ENCODE measurements at places on chromosomes 2 and 18.
A peak's percentile ranks its signal among the peaks of the same experiment; 100 is the strongest.

DNA sequence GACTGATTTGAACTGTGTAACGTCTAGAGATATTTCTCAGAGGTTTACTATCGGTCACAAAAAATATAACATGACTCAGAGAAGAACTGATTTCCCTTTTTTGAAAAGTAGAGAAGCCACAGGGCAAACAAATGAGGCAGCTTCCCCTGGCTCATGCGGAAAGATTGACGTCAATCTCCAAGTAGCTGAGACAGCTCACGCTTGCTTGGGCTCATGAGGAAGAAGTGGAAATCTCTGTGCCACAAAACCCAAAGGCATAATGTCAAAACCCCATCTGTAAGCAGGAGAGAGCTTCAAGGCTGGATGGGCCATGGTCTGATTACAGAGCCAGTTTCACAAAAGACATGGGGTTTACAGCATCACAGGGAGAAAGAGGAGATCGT is 188.1 kb downstream of the ARL4C start:
- DNase-seq, result peak; percentile 87

- no peak for DNase-seq
Observed at GRCh38 chr2:39881948-39882347, 102.9 kb upstream of the THUMPD2 start.

- DNase-seq, result peak; percentile 74
Observed at GRCh38 chr2:168194784-168195522, 52.4 kb downstream of the STK39 start.

- no peak for DNase-seq
Observed at GRCh38 chr2:167827352-167828097, 419.9 kb downstream of the STK39 start.

DNA sequence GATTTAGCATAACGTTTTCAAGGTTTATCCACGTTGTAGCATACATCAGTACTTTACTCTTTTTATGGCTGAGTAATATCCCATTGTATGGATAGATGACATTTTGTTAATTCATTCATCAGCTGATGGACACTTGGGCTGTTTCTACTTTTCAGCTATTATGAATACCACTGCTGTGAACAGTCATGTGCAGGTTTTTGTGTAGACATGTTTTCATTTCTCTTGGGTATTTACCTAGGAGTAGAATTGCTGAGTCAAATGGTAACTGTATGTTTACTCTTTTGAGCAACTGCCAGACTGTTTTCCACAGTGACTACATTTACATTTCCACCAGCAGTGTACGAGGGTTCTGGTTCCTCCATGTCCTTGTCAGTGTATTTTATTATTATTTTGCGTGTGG is 33.9 kb downstream of the COX7A2L start:
- DNase-seq, result no peak

DNA sequence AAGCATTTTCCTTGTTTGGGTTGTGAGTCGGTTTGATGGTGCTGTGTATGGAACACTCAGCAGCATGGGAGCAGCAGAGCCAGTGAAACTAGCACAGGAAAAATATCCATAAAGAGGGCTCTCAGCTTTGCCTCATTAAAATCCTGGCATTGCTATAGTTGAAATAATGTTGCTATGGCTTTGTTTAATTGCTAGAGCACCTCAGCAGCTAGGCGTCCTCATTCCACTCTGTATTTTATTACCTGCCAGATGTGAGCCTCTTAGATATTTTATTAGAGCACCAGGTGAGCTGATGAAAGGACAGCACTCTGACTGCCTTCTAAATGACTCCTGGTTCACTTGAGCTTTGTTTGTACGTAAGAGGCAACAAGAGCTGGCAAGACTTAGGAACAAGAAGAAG is 232.4 kb downstream of the MTX2 start:
- DNase-seq, result no peak

- no peak for DNase-seq
Observed at GRCh38 chr18:36660311-36660710, 168.5 kb downstream of the TPGS2 start.

DNA sequence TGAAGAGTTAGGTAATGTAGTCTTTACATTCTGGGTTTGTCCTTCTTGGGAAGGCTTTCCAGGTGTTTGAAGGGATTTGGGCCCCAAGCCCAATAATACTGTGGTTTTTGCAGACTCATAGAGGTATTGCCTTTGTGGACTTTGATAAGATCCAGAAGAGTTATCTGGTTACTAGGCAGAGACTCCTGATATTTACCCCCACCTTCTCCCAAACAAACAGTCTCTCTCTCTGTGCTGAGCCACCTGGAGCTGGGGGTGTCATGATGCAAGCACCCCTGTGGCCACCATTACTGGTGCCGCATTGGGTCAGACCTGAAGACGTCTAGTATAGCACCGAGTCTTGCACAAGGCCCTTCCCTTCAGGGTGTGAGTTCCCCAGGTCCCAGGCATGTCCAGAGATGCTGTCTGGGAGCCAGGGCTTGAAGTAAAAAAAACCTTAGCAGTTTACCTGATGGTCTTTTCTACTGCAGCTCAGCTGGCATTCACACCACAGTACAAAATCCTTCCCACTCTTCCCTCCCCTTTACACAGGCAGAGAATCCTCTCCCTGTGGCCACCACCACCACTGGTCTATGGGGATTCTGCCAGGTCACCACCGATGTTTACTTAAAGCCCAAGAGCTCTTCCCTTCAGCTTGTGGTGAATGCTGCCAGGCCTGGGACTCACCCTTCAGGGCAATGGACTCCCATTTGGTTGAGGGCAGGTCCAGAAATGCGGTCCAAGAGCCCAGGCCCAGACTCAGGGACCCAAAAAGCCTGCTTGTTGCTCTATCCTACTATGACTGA is 22.2 kb upstream of the FAM228A start:
- no peak for DNase-seq

- no peak for DNase-seq
Observed at GRCh38 chr2:134582547-134582899, 136.3 kb downstream of the TMEM163 start.
